ENCODE measurements at places on chromosomes 13 and 19.

DNA sequence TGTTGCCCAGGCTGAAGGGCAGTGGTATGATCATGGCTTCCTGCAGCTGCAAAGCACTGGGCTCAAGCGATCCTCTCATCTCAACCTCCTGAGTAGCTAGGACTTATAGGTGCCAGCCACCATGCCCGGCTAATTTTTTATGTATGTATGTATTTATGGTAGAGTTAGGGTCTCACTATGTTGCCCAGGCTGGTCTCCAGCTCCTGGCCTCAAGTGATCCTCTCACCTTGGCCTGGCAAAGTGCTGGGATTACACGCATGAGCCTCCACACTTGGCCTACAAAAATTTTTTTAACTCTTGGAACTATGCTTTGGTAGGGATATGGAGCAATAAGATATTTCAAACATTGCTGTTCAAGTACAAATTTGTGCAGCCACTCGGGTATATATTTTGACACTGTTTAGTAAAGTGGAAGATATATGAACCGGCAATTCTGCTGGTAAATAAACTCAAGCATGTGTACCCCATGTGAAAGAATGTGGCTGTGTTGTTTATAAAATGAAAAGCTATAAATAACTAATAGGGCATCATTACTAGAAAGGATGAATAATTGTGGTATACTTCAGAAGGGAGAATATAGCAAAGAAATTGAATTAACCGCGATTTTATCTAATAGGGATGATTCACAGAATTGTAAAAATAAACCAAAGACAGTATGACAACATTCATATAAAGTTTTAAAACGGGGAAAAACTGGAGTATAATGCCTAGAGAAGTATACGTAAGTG, 1.1 kb downstream of the ZNF566 start:
- DNase-seq: peak; percentile 9

- no peak for DNase-seq
Observed at GRCh38 chr13:32407854-32408253, 20.1 kb downstream of the N4BP2L1 start.

- DNase-seq: peak; percentile 76
Observed at GRCh38 chr19:15453091-15453578, 3.4 kb upstream of the WIZ start.

DNA sequence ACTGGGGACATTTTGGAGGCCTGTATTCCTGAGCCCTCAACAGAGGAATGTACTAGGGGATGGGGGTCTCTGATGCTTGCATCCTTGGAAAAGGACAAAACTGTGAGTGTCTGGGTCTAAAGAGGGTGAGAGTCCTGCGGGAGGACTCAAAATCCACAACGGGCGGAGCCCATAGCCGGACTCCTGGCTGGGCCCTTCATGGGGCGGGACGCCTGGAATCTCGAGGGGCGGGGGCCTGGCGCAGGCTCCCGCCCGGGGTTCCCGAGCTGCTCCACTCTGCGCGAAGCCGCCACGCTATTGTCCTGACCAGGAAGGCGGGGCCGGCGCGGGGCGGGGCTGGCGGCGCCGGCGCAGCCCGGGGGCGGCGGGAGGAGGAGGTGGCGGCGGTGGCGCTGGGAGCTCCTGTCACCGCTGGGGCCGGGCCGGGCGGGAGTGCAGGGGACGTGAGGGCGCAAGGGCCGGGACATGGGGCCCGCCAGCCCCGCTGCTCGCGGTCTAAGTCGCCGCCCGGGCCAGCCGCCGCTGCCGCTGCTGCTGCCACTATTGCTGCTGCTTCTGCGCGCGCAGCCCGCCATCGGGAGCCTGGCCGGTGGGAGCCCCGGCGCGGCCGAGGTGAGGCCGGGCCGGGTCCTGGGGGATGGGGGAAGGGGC, at the start of gene APLP1:
Gene APLP1, plus strand, starts transcription at position 403 of the 651 bp plus-strand sequence. Its CDS starts 63 bp downstream, at position 466.
- peak; percentile 91 for DNase-seq

GRCh38 chr19:42281146-42281826, 12.2 kb downstream of the CIC start:
- DNase-seq: peak; percentile 34

GRCh38 chr19:15562861-15563260, 52.2 kb upstream of the CYP4F8 start:
- DNase-seq: peak; percentile 19

GRCh38 chr19:18731562-18732008, 48.1 kb downstream of the CRTC1 start:
- no peak for DNase-seq

DNA sequence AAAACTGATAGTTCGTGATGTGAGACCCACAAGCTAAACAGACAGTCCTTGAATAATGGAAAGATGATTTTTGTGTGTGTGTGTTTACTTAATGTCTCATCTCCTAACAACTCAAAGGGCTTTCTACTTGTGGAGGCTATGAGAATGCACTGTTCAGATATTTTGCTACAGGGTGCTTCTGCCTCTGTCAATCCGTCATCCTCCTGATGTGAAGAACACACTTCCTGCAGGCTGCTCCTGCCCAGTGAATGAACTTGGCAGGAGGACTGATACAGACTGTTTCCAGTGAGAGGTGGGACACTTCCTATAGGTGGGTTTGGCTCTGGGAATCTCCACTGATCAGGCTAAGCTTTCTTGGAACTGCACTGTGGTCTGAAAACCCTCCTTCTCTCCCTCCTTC, 168.4 kb upstream of the STARD13 start:
- no peak for DNase-seq

GRCh38 chr13:65155861-65156260, 2074.3 kb downstream of the PCDH9 start:
- DNase-seq: no peak

- no peak for DNase-seq
Observed at GRCh38 chr13:106493533-106494220, 41.8 kb downstream of the EFNB2 start.

DNA sequence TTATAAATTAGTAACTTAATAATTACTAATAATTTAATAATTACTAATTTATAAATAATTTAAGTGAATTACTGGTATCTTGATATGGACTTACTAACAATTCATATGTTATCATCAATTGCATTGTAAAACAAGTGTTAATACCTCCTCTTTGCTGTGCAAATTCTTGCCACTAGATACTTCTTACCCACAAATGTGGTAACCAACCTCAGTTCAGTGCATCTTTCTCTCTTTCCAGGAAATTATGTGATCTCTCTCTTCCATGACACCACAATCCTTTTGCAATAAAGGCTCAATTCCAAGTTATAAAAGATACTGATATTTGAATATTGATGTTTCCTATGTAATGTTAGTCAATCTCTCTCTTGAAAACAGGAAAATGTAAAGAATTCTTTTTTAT, 408.6 kb upstream of the MIR17HG start:
- no peak for DNase-seq

GRCh38 chr13:77502104-77502720, 33.3 kb upstream of the SCEL start:
- no peak for DNase-seq

- no peak for DNase-seq
Observed at GRCh38 chr13:57673197-57673596, 41.7 kb downstream of the PCDH17 start.

DNA sequence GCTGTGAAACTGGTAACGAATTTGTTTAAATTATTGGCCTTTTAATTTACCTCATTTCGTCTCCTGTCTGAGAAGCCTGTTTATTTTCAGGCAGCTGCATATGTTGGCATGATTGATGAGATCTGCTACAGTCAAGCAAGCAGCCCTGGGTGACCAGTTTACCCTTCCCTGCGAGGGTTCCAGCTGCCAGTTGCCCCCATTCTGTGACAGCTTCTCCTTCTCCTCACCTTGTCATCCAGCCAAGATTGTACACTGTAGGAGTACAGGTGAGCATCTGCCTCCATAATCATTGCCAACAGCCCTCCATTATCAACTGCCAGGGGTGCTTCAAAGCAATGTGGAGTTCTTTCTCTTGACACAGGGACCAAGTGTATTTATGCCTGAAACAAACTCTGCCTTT, 1979.9 kb upstream of the PRR20A start:
- no peak for DNase-seq

DNA sequence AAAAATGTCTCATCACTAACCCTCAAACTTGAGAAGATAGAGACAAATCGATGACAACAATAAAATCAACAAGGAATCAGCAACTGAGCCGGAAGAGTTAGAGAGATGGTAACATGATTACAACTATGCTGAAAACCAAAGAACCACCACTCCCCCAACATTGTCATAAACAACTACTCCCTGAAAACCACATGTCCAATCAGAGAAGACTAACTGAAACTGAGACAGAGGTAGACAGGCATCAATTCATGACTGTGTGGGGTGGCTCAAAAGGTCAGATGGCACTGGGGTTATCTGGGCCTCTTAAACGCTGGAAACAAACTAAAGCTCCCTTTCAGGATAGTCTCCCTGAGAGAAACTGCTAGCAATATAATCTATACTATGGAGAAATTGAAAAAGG, 488.8 kb downstream of the KCTD12 start:
- no peak for DNase-seq

DNA sequence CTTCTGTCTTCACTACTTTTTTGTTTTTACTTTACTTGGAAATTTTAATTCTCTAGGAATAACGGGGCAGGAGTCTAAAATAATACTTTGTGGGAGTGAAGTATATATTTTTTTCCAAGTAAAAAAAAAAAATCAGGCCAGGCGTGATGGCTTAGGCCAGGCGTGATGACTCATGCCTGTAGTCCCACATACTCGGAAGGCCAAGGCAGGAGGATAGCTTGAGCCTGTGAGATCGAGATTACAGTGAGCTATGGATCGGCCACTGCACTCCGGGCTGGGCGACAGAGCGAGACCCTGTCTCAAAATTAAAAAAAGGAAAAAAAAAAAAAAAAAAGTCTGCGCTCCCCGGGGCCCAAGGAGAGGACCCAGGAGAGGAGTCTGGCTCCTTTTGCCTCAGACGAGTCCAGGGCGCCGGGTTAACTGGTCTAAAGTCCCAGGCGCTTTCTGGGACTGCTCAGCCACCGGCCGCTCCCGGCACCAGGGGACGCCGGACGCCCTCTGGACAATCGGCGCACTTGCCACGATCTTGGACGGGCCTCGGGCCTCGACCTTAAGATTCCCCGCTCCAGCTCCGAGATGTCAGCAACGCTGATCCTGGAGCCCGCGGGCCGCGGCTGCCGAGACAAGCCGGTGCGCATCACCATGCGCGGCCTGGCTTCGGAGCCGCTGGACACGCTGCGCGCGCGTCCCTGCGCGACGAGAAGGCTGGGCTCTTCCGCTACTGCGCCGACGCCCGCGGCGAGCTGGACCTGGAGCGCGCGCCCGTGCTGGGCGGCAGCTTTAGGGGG, 2.7 kb upstream of the ZFP82 start:
- DNase-seq: peak; percentile 66

GRCh38 chr13:87678372-87678752, 7.2 kb downstream of the SLITRK5 start:
- DNase-seq: no peak

GRCh38 chr13:108987944-108988343, 358.5 kb downstream of the MYO16 start:
- DNase-seq: no peak

DNA sequence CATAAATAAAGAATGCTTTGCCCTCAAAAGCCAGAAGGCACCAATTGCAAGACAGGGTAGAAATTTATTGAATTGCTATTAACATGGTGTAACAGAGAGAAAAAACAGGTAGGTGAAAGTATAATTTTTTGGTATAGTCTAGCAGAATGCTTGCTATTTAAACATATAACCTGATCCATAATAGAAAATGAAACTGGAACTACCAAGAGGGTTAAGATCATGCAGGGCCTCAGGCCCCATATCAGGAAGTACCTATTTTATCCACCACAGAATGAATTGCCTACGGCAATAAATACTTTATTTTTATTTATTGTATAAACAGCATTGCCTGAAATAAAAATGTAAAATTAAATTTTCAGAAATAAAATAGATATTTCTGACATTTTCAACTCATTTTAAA, 159.5 kb downstream of the PRR20E start:
- DNase-seq: no peak

GRCh38 chr13:93098972-93099371, 127.6 kb upstream of the GPC6 start:
- no peak for DNase-seq

GRCh38 chr19:10876459-10877240, 5.3 kb downstream of the CARM1 start:
- peak; percentile 12 for DNase-seq

GRCh38 chr19:28964500-28964899, 248.5 kb downstream of the UQCRFS1 start:
- no peak for DNase-seq

GRCh38 chr13:109869312-109870237, 83.2 kb upstream of the IRS2 start:
- DNase-seq: peak; percentile 87

- no peak for DNase-seq
Observed at GRCh38 chr19:30547246-30547645, 175.1 kb downstream of the ZNF536 start.

- no peak for DNase-seq
Observed at GRCh38 chr19:44109458-44109857, 3.7 kb upstream of the ZNF225 start.

GRCh38 chr13:47437406-47437805, 540.6 kb upstream of the HTR2A start:
- peak; percentile 49 for DNase-seq

DNA sequence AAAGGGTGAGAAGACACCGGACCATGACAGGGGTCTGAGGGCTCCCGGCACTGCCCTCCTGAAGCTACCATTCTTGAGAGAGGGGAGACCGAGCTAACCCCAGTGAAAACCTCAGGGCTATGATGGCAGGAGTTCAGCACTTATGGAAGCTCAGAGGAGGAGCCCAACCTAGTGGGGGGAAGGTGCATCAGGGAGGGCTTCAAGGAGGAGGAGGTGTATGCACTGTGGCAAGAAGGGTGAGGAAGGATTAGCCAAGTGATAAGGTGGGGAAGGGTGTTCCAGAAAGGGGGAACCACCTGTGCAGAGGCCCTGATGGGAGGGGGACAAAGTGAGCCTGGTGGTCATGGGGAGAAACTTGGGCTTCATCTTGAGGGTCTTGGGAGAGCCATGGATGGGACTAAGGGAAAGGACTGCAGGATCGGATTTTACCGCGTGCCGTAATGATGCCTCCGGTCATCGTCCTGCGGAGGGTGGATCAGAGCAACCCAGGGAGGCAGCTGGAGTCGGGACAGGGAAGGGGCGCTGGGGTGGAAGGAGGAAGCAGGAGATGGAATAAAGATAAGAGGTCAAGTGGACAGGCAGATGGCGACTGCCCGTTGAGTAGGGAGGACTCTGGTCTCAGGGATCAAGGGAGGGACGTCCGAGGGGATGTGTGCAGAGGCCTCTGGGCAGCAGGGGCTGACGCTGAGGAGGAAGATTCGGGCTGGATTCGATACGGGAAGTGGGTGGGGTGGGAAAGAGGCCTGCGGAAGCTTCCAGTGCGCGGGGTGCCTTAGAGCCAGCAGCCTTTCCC, 13.3 kb upstream of the PSMD8 start:
- no peak for DNase-seq

- DNase-seq: no peak
Observed at GRCh38 chr19:23972161-23972560, 57.5 kb downstream of the ZNF726 start.

GRCh38 chr13:43666403-43666802, 120.4 kb downstream of the ENOX1 start:
- no peak for DNase-seq

DNA sequence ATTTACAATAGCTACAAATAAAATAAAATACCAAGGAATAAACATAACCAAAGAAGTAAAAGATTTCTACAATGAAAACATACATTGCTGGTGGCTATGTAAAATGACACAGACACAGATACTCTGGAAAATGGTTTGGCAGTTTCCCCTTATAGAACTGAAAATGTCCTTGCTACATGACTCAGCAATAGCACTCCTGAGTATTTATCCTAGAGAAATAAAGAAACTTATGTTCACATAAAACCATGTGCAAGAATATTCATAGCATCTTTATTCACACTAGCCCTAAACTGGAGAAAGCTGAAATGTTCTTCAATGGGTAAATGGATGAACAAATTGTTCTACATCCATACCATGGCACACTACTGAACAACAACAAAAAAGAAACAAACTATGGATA, 100.2 kb upstream of the RFC3 start:
- DNase-seq: no peak
